Muscle of leg (tissue), 16 donors: ENCODE measurements at places on chromosomes 4 and X.

DNA sequence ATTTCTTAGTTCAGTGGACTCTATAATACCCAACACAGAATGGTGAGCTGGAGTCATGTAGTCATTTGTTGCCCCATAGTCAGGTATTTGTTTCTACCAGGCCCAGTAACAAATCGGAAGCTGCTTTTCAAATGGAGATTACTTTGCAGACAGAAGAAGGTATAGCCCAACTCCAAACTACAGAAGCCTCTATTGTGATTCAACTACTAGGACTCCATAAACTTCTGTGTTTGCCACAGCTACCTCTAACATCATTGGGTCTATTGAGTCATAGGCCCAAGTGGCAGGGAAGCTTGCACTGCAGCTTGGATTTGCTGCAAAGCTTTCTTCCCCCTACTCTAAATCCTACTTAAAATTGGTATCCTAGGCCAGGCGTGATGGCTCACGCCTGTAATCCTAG, 148.8 kb upstream of the STK26 start:
- no peak for DNase-seq

- DNase-seq, result no peak
Measured at GRCh38 chr4:4477796-4478195, 64.1 kb downstream of the STX18 start.

GRCh38 chr4:109848501-109848900, 594 bp downstream of the LRIT3 start:
- no peak for DNase-seq

DNA sequence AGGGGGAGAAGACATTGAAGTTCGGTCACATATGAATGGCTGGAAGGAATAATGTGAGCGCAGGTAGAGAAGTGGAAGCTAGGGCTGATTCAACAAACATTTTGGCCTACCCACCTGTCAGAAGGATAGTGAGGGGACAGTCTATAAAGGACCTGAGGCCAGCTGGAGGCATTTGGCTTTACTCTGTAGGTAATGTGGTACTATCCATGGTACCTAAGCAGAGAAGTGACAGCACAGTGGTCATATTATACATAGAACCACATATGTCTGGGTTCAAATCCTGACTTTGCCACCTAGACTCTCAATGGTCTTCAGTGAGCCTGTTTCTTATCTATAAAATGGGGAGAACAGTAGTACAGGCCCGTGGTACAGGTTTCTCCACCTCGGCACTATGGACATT, 257.1 kb downstream of the EVC2 start:
- no peak for DNase-seq

DNA sequence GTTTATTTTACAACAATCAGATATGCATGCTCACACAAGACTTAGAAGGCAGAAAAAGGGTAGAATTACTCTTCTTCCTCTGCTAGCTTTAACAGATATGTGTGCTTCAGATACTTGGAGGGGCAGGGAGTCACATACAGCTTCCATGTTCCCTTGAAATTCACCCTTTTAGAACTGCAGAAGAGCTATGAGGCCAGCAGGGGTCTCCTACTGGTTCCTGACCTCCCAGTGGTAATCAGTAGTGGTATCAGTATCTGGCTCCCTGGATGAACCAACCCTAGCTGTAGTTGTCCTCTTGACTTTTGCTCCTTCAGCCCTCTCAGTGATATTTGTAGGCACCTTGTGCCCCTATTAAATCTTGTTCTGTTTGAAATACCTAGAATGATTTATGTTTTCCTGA, 81.5 kb downstream of the RCHY1 start:
- DNase-seq, result no peak

- DNase-seq, result peak; percentile 81
Measured at GRCh38 chr4:112895811-112896608, 153.4 kb upstream of the ANK2 start.
